Umbilical cord (tissue), 2 donors: ENCODE measurements at places on chromosomes 1 and 21. TPM values are rescaled to one million over a fixed set of nuclear protein-coding genes. Genes with fewer than 3 reads are reported as not detected.
A peak's percentile ranks its signal among the peaks of the same experiment; 100 is the strongest.

DNA sequence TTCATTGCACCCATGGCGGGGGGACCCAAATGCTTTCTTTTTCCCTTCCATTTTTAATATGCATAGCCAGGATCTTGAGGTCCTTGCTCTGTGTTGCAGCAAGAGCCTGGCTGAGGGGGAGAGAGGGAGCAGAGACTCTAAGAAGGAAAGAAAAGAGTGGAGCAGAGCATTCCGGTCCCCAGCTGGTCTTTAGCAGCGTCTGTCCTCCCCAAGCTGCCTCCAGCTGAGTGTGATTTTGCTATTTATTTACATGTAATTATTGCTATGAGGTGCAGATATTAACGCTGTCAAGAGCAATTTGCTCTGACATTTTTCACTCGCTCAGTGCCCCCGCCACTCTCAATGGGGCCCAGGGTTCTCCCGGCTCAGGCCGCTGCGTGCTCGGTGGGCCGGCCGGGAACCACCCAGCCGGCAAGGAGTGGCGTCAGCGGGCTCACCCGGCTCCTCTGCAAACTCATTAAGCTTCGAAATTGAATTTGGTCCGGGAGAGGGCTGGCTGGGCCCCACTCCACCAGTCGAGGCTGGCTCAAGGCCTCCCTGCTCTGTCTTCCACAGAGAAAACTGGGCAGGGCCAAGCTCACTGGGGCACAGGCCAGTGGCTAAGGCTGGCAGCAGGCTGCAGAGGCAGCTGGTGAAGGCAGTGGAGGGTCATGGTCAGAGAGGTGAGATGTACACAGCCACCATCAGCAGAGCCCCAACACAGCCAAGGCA lies 93.2 kb downstream of the PAX7 start:
- peak; percentile 18 for DNase-seq

DNA sequence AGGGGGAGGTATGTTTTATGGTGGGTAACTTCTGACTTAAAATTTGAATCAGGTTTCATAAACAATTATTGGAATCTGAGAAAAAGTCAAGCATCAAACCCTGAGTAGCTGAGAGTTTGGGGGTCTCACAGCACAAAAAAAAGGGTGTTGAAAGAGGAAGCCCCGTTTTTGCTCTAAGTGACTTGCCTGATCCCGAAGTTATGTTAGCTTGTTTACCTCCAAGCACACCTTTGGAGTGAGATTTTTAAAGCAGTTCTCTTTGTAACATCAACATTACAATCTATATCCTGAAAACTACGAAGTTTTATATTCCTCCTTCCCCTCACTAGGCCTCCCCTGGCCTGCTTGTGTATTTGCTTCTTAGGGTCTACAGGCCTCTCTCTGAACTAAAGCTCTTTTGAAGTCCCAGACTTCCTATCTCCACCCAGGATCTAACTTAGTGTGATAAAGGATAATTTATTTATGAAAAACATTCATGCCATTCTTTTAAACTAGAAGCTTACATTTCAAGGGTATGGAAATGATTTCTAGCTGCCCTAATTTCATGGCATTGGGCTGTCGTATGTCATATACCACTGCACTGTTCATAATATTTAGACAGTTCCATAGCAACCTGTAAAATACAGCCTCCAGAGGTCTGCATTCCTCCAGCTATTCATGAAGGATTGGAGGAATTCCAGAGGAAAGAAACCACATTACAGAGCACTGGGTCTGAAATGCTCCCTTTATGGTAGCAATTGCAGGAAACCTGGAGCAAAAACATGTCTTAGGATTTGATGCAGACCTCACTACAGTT lies 36.1 kb upstream of the RGS1 start:
- DNase-seq = peak; percentile 98

- DNase-seq = no peak
Observed at GRCh38 chr1:205907794-205908193, 35.5 kb downstream of the SLC26A9 start.

DNA sequence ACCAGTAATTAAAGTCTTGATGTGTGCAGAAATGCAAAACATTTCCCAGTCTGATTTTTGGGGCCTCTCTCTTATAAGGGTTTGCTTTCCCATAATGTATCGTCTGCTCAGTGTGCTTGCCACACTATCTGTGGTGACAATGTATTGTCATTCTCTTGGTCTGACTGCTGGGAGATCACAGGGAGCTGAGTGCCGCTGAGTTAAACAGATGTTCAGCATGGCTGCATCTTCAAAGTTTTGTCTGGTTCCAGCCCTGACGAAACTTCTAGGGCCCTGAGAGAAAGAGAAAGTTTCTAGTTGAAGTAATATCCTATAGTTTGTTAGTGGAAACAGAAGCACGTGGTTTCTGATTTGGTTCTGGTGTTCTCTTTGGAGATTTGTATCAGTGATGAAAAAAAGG lies 42.6 kb downstream of the DNM3 start:
- no peak for DNase-seq

DNA sequence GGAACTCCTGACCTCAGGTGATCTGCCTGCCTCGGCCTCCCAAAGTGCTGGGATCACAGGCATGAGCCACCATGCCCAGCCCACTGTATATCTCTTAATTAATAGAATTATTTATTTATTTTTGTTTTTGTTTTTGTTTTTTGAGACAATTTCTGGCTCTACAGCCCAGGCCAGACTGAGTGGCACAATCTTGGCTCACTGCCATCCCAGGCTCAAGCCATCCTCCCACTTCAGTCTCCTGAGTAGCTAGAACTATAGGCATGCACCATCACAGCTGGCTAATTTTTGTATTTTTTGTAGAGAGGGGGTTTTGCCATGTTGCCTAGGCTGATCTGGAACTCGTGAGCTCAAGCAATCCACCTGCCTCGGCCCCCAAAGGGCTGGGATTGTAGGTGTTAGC lies 15.7 kb upstream of the WDTC1 start:
- DNase-seq = no peak

DNA sequence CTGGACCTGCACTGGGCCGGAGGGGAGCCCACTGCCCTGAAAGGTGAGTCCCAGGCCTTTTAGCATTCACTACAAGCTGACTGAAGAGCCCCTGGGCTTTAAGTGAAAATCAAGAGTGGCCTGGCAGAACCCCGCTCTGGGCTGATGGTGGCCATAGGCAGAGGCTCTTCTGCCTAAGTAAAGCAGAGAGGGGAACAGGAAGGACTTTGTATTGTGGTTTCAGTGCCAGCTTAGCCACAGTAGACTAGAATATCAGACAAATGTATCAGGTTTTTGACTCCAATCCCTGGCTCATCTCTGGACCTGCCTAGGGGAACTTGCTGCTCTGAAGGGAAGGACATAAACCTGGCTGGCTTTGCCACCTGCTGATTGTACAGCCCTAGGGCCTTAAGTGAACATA lies 10.2 kb upstream of the HENMT1 start:
- no peak for DNase-seq

GRCh38 chr1:179803104-179803503 lies 60.0 kb downstream of the FAM163A start:
- no peak for DNase-seq

DNA sequence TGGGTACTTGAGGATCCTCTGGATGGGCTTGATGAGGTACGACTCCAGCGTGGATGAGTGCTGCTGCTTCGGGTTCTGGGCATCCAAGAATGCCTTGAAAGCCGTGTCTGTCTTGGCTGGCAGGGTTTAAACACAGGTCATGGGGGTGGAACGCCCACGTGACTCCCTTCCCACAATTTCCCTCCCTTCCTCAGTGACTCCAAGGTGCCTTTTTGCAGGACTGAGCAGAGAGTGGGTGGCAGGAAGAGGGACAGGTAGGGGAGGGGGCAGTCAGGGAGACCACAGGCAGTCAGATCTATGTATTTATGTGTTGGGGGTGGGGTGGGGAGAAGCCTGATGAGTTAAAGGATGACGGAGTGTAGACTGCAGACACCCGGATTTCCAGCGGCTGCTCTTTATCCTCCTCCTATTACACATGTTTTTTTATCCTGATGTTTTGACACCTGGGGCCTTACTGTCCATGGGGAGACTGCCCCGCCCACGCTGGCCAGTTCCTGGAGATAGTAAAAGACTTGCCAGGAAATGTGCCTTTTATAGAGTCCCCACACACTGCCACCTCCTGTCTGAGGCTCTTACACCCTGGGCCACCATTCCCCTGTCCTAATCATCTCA lies 103.2 kb upstream of the KRTAP19-8 start:
- DNase-seq = no peak

- DNase-seq = no peak
Observed at GRCh38 chr21:42676808-42677207, 23.4 kb downstream of the PDE9A start.

GRCh38 chr1:116439701-116440100 lies 66.7 kb downstream of the ATP1A1 start:
- peak; percentile 39 for DNase-seq

GRCh38 chr21:14814282-14814681 lies 250.5 kb downstream of the NRIP1 start:
- no peak for DNase-seq

DNA sequence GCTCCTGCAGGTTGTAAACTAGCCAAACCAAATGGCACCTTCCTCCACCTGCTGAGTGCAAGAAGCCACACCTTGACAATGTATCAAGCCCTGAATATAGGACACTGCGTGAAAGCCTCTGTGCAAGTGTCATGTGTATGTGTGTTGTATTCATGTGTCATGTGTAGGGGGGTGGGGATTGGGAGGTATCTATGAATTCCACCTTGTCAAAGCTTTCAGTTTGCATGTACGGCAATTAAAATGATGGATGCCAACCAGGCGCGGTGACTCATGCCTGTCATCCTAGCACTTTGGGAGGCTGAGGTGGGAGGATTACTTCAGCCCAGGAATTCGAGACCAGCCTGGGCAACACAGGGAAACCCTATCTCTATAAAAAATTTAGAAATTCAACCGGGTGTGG lies 19.8 kb downstream of the CD34 start:
- no peak for DNase-seq

DNA sequence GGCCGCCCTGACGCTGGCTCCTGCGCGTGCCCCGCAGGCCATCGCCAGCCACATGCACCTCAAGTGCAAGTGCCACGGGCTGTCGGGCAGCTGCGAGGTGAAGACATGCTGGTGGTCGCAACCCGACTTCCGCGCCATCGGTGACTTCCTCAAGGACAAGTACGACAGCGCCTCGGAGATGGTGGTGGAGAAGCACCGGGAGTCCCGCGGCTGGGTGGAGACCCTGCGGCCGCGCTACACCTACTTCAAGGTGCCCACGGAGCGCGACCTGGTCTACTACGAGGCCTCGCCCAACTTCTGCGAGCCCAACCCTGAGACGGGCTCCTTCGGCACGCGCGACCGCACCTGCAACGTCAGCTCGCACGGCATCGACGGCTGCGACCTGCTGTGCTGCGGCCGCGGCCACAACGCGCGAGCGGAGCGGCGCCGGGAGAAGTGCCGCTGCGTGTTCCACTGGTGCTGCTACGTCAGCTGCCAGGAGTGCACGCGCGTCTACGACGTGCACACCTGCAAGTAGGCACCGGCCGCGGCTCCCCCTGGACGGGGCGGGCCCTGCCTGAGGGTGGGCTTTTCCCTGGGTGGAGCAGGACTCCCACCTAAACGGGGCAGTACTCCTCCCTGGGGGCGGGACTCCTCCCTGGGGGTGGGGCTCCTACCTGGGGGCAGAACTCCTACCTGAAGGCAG lies 23.4 kb upstream of the ARF1 start:
- no peak for DNase-seq

GRCh38 chr1:241063276-241063675 lies 293.7 kb downstream of the RGS7 start:
- no peak for DNase-seq

DNA sequence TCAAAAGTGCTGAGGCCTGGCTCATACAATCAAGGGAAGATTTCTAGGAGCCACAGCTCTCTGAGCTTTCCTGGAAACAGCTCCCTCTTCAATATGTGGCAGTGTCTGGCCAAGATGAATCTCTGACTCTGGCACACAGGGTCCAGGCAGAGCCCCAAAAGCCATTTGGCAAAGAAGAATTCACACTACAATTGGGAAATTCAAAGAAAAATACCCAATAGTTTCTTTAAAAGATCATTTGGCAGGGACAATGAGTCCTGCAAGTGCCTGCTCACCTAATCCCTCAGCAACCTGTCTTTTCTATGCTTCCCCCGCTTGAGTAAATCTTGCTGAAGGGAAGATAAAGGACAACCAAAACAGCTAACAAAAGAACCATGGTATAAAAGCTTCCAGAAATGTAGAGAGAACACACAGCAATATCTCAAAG lies 124.6 kb downstream of the TGFBR3 start:
- no peak for DNase-seq

- peak; percentile 45 for DNase-seq
Observed at GRCh38 chr1:225987491-225988316, 11.4 kb downstream of the SDE2 start.

GRCh38 chr1:201806801-201807200 lies 22.2 kb upstream of the IPO9 start:
- DNase-seq = no peak

GRCh38 chr1:28190337-28190979 lies 14.0 kb upstream of the PTAFR start:
- peak; percentile 41 for DNase-seq

- no peak for DNase-seq
Observed at GRCh38 chr1:33718186-33718585, 145.7 kb upstream of the HMGB4 start.

- DNase-seq = no peak
Observed at GRCh38 chr1:3891329-3891865, 8.7 kb downstream of the C1orf174 start.

GRCh38 chr1:68111519-68112436 lies 61.4 kb upstream of the DIRAS3 start:
- DNase-seq = peak; percentile 87

DNA sequence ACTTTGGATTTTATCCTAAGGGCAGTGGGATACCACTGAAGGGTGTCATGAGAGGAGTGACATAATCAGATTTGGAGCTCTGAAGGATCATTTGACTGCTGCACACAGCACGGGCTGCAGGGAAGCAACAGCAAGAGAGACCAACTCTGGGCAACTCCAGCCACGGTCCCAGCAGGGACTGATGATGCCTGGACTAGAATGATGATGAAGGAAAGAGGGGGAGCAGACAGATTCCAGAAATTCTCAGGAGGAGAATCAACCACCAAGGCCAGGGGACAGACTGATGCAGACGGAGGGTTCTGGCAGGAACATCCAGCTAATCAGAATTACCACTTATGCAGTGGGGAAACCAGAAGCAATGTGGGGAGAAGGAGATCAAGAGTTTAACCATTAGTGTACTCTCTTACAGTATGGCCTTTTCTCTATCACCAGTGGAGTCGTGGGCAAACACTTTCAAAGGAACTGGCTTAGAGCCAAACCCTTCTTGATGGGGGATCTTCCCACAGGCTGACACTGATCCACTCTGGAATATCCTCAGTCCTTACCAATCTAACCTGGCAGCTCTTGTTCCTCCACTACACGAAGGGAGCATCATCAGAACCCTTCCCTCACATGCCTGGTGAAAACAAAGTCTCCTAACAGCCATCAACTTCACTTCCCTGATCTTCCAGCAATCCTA lies 3.3 kb downstream of the URB1 start:
- no peak for DNase-seq

The ANXA9 gene
- not detected for total RNA-seq

The ABCG1 gene
- 6.5 TPM for total RNA-seq

The RGS4 gene
- total RNA-seq = 72.0 TPM

The MTFR1L gene
- total RNA-seq = 41.4 TPM

The NUP210L gene
- 0.48 TPM for total RNA-seq

The VANGL1 gene
- 7.2 TPM for total RNA-seq

The GLIS1 gene
- total RNA-seq = 1.4 TPM

The DISP3 gene
- 0.96 TPM for total RNA-seq

The ESPN gene
- 0.24 TPM for total RNA-seq

The PHF13 gene
- total RNA-seq = 20.9 TPM

The S100A12 gene
- not detected for total RNA-seq

The NBPF4 gene
- total RNA-seq = 0.96 TPM
